ENCODE measurements at places on chromosomes 6 and 20.
A peak's percentile ranks its signal among the peaks of the same experiment; 100 is the strongest.

DNA sequence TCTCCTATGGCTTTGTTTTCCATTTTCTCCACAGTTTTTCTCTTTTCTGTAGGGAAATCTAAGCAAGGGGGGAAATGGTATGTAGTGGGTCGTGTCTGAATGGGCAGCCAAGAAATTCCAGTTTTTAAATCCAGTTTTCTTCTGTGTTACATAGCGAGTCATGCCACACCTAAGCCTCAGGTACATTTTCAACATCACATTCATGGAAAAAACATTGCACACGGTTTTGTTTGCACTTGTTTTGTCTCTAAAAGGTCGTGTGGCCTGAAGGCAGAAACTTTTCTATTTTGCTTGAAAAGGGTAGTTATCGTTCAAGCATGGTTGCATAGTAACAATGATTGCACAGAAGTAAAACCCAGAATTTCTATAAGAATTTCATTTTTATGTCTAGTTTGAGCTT, 70.5 kb downstream of the MOXD1 start:
- no peak for DNase-seq

- peak; percentile 30 for DNase-seq
Measured at GRCh38 chr6:53795340-53795701, 516 bp downstream of the LRRC1 start.

- DNase-seq = no peak
Measured at GRCh38 chr20:15113144-15113773, 775.8 kb upstream of the FLRT3 start.

DNA sequence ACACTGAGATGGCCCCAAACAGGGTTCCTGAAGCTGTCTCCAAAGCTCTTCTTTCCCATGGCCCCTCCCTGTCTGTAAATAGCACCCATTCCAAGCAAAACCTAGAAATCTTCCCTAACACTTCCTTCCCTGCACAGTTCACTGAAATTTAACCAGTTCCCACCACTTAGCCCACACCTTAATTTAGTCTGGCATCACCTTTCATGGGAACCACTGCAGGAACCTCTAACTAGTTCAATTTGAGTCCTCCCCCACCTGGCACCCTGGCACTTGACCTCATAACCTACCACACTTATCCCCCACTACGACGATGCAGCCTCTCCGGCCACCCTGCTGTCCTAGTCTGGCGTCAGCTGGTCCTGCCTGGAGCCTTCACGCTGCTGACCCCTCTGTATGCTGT, 278.7 kb downstream of the GMDS start:
- no peak for DNase-seq

All from ELR (cell line).